COR-L47 (cell line): ENCODE measurements at places on chromosomes 13 and 19.
A peak's percentile ranks its signal among the peaks of the same experiment; 100 is the strongest.

GRCh38 chr19:16976446-16976845 is 50.2 kb downstream of the CPAMD8 start:
- no peak for DNase-seq

DNA sequence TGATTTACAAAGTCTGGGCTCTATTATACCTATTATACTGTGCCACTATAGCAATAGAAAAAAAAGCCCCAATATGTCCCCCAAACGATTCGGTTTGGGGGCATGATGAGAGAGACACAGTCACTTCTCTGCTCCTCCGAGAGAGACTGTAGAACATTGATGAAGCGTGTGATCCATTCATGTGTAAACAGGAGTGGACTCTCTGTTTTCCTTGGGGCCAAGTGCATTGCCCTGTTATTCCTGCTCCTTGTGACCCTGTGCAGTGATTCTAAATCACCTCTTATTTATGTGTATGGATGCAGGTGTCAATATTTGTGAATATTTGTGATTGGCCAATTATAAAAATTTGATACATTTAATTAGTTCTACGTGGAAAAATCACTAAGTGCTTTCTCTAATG is 17.0 kb downstream of the F10 start:
- no peak for DNase-seq

- peak; percentile 18 for DNase-seq
Observed at GRCh38 chr19:22945560-22945959, 57.4 kb downstream of the ZNF728 start.

- DNase-seq = no peak
Observed at GRCh38 chr13:33307843-33308242, 22.3 kb upstream of the STARD13 start.

DNA sequence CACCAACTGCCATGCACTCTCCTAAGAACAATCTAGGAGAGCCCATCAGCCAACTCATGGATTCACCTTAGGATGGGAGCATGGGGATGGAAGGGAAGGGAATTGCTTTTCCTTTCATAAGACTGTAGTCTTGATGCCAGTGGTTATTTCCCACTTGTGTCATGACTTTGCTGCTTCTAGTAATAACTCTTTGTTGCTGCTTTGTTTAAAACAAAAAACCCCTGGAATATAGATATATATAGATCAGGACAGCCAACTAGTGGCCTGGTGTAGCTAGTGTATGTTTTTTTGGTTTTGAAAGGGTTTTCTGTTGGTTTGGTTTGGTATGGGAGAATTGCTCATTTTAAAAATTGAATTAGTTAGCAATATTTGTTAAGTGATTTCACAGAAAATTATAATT is 39.3 kb upstream of the KCTD4 start:
- DNase-seq = no peak

- DNase-seq = no peak
Observed at GRCh38 chr13:54124700-54125099, 1096.1 kb downstream of the OLFM4 start.

- DNase-seq = no peak
Observed at GRCh38 chr13:48146636-48147035, 51.7 kb upstream of the MED4 start.

- no peak for DNase-seq
Observed at GRCh38 chr19:29777781-29778309, 33.9 kb upstream of the CCNE1 start.

GRCh38 chr13:94661406-94661805 is 50.9 kb downstream of the SOX21 start:
- DNase-seq = no peak

DNA sequence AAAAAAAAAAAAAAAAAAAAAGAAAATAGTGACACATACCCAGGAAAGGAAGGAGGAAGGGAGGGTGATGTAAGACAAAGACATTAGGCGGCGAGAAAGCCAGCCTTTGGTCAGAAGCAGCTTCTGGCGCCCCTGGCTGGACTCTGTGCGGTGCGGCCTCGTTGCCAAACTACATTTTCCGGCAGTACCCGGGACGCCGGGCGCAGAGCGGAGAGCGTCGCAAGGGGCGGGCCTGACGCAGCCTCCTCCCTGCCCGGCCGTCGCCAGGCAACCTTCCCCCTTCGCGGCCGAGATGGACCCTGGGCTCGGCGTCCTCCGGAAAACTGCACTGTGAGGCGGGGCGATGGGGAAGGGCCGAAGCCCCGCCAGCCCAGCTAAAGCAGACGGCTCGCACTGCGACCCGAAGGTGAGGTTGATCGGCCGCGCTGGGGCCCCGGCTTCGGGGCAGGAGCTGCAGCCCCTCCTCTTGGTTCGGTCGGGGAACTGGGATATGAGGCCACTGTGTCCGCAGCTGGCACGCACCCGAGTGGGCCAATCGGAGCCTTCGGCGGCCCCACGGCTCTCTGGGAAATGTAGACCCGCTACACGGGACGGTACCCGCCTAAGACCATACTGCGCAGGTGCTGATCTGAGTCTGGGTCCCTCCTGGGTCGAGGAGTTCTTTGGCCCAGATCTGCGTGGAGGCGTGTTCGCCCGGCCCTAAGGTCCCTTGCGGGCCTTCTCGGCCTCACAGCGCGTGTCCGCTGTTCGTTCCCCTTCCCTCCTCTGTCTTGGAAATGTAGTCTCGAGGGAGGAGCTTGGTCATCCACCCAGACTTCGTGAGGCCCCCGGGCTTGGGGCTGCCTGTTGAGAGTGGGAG is 2.3 kb upstream of the MZF1 start:
- DNase-seq = no peak

- no peak for DNase-seq
Observed at GRCh38 chr19:5052515-5052914, 83.6 kb downstream of the KDM4B start.

GRCh38 chr19:38120471-38121025 is 103.5 kb downstream of the DPF1 start:
- no peak for DNase-seq

DNA sequence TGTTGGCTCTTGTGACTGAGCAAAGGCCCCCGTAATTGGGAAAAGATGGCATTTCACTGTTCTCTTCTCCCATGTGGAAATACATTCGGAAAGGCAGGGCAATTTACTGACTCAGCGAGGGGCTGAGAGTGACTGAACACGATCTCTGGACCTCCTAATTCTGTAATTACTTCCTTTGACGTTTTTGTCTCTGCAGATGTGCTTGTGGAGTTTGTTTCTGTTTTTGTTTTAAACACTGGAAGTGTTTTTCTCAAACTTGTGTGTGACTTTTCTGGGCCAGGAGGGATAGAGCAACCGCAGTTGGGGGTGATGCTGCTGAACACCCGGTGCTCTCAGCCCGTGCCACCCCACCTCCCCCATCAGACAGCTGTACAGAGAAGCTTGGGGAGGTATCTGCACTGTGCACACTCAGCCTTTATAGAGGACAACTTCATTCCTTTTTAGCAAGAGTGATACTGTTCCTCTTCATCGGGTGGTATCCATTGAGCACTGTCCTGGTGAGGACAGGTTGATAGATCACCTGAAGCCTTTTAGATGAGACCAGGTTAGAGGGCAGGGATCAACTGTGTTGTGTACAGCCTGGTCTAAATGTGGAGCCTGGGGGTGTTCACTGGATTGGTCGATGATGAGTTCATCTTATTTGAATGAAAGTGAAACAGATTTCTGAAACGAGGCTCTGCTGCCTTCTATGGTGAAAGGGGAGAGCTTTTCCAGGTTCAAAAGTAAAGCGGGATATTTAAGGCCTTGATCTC is 117.4 kb downstream of the ESD start:
- peak; percentile 38 for DNase-seq

GRCh38 chr19:22735911-22736645 is 47.9 kb downstream of the ZNF99 start:
- no peak for DNase-seq

DNA sequence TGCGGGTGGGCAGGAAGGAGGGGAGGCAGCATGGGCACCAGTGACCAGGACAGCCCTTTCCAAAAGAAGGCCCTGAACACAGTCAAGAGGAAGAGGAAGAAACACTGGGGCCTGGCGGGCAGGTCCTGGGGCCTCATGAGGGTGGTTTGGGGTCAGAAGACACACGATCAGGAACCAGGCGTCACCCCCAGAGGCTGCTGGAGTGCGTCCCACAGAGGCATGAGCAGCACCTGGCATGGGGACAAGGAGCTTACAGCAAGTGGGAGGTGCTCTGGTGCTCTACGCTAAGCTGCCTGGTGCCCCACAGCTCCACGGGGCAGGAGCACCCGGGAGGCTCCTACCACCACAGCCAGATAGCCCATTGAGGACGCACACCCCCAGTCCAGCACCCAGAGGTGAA is 20.0 kb downstream of the ELL start:
- DNase-seq = no peak

DNA sequence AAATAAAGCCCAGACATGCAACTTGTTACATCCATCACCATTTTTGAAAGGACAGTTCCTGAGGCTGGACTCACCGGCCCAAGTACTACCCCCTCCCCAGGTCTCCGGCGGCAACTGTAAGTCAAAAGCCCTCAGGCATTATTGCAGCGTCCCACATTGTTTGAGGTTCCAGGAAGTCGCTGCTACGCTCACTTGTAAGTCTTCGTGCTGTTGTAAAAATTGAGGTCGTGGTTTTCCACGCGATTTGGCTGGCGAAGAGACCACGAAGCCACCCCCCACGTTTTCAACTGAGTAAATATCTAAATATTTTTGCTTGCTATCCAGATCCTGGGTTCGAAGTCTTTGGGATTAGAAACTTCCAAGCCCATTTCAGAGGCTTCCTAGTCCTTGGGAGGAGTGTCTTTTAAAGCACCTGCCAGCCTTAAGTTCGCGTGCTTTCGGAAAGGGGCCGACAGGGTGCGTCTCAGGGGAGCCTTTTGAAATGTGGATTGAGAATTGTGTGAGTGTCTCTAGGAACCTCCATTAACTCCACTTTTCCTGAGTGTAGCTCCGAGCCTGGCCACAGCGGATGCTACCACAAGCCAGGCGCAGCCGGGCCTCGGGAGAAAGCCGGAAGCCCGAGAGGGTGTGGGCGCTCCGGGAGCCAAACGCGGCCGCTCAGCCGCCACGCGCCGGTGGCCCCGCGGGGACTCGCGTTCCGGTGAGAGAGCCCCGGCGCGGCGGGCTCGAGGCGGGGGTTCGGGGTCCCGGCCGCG is 434 bp upstream of the FNDC3A start:
- DNase-seq = peak; percentile 61

DNA sequence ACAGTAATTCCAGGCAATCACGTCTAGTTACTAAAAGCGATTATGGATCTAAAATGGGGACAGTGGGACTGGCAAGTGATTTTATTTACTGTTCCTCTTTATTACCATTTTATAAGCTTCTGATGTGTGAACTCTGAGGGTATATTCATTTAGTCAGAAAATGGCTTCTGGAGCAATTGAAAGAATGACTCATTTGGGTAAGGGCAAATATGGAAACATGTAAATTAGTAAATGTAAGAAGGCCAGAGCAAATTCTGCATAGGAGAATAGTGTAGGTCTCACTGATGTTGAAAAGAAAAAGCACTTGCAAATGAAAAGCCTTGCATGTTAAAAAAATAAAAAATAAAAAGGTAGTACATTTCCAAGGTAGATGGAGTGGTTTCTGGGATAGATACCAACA is 262.2 kb downstream of the KLF5 start:
- no peak for DNase-seq

DNA sequence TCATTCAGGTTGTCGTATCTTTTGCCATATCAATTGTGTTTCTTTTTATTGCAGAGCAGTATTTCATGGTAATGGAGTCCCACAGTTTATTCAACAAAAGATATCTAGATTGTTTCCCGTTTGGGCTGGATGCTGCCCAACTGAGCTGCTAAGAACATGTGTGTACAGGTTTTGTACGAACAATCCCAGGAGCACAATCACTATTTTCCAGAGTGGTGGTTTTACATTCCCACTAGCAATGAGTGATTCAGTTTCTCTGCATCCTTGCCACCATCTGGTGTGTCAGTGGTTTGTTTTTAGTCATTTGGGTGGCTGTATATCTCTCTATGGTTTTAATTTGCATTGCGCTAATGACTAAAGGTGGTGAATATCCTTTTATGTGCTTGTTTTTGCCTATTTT is 52.7 kb upstream of the ZDHHC20 start:
- no peak for DNase-seq

DNA sequence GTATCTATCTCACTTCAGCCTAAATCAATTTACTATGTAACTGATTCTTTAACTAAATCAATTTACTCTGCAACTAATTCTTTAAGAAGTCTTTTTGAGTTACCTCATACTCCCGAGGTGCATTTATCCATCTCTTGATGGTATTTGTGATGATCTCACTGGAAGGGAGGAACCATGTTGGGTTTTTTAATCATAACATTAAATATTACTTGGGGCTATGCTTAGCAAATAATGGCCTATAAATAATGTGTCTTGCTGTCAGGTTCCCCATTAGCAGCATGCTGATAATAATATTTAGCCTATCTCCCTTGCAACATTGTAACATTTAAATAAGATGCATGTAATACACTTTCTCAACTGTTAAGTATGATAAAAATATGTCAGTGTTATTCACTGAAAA is 411.3 kb downstream of the SLITRK1 start:
- no peak for DNase-seq

DNA sequence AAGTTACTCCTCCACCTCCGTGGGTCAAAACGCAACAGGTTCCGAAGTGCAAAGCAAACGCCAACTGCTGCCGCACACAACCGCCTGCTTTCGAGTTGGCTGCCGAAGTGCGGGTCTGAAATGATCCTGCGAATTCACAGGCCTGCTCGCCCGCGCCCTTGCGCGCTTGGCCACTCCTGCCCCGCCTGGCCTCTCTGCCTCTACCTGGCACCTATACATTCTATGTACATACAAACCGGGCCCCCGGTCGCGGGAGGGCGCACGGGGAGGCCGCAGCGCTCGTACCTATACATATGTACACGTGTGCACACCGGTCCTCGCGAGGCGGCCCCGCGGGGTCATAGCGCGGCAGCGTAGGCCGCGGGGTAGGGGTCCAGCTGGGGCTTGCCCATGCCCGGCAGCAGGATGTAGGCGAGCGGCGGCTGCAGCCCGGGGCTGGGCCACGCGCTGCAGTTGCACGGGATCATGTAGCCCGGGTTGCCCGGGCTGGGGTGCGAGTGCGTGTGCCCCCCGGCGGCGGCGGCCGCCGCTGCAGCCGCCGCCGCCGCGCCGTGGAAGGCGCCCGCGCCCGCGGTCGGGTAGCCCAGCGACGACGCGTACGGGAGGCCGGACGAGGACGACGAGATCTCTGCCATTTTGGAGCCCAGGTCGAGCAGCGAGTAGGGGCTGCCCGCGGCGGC is 1.3 kb downstream of the SOX21 start:
- DNase-seq = peak; percentile 41

GRCh38 chr13:95474992-95475391 is 77.5 kb upstream of the CLDN10 start:
- no peak for DNase-seq
